ENCODE measurements at places on chromosomes 13 and 19.

GRCh38 chr19:48739404-48740163 lies 826 bp downstream of the RASIP1 start:
- DNase-seq = no peak

DNA sequence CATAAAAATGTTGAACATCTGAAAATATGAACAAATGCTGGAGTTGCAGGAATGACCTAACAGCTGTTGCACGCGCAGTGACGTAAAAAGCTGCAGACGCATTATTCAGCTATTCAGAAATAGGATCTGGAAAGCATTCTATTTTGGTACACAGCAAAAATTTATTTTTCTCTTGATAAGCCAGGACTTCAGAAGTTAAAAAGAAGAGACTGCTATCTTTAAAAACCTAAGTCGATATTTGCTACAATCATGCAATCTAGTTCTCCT lies 36.9 kb upstream of the STARD13 start:
- DNase-seq = no peak

GRCh38 chr19:55594996-55595545 lies 4.2 kb downstream of the FIZ1 start:
- no peak for DNase-seq

GRCh38 chr13:80510686-80511085 lies 169.8 kb upstream of the SPRY2 start:
- no peak for DNase-seq
